ENCODE measurements at places on chromosomes 2 and 18. TPM values are rescaled to one million over a fixed set of nuclear protein-coding genes. Genes with fewer than 3 reads are reported as not detected.

GTF3C2 gene
- total RNA-seq: 56.8 TPM

UGT1A5 gene
- not detected for total RNA-seq

NYAP2 gene
- not detected for total RNA-seq

SDC1 gene
- total RNA-seq: 0.15 TPM

MLPH gene
- total RNA-seq: not detected

TMEM17 gene
- not detected for total RNA-seq

SPDYA gene
- 1.9 TPM for total RNA-seq

CAVIN2 gene
- total RNA-seq: not detected

SYT4 gene
- total RNA-seq: not detected

TRIB2 gene
- 160 TPM for total RNA-seq

LAMA1 gene
- total RNA-seq: not detected

EPB41L3 gene
- total RNA-seq: 4.7 TPM

HOXD4 gene
- not detected for total RNA-seq

FAM237A gene
- not detected for total RNA-seq

DES gene
- total RNA-seq: not detected

REG1B gene
- total RNA-seq: not detected

WDSUB1 gene
- total RNA-seq: 6.5 TPM

TTC31 gene
- total RNA-seq: 44.5 TPM

Data from activated naive CD4-positive, alpha-beta T cell treated with anti-CD3 and anti-CD28 coated beads, Interleukin-2, amount 10 ng/mL, durations not matched to agents 5 hours and 36 hours (primary cell).